ENCODE measurements at places on chromosomes 11 and 22.

- DNase-seq, result no peak
These were observed 30.9 kb downstream of the CHEK2 start for GRCh38 chr22:28710576-28711191.

DNA sequence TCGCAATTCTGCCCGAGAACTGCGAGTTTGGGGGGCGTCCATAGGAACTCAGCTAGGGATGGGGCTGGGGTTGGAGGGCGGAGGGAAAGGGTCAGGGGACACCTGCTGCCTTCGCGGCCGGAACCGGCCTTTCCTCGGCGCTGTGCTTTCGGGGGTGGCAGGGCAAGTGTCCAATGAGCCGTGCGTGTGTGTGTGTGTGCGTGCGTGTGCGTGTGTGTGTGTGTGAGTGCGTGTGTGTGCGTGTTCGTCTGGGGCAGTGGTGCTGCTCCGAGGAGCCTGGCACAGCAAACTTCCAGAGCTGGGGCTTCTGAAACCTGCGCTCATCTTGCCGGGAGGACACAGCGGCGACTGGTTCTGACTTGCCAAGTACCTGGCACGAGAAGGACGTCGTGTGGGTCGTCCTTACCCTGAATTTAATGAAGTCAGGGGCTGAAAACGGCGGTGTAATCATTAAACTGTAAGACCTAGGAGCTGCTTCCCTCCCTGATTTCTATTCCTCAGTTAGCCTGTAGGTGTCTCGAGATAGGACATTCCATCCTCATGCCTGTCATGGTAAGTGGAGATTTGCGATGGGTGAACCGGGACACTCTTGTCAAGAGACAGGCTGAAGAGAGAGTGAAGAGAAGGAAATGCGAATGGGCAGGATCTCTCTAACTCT, 27.0 kb upstream of the AMOTL1 start:
- peak; percentile 50 for DNase-seq

- no peak for DNase-seq
These were observed 35.3 kb upstream of the LYVE1 start for GRCh38 chr11:10603721-10604297.

DNA sequence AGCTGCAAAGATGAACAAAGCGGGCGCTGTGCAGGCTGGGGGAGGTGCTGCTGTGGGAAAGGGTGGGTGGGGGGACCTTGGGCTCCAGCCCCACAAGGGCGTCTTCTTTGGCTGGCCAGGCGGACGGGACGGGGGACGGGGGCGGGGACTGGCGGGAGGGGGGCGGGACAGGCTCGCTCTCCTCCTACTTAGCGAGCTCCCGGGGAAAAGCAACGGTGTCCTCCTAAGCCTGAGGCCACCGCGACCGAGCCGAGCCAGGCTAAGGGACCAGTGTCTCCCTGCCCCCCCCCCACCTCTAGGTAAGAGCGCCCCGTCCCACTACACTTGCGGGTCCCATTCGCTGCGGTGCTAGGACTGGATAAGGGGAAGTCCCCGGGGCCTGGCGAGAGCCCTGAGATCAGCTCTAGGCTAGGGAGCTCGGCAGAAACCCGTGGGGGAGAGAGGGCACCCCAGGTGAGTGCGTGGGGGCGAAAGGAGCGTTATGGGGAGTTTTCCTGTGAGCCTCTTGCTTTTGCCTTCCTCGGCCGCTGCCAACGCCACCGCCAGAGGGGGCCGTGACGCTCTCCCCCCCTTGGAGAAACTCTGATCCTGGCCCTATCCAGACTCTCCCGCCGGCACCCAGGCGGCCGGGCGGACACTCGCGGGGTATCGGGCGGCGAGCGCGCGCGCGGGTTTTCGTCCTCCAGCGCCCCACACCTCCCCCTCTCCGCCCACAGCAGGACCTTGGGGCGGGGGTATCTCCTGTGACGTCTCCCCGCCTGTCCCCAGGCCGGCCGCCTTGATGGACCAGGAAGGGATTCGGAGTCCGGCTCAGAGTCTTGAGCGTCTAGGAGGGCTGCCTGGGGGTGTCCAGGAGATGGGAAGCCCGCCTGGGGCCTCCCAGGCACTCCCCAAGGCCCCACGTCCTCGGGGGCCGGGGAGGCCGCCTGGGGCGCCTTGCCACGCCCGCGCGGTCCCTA, at the start of gene PHLDB1:
Gene PHLDB1 (plus strand): TSS at position 215 of the 959 bp plus-strand sequence. CDS start 6,222 bp downstream, outside the sequence.
- no peak for DNase-seq

DNA sequence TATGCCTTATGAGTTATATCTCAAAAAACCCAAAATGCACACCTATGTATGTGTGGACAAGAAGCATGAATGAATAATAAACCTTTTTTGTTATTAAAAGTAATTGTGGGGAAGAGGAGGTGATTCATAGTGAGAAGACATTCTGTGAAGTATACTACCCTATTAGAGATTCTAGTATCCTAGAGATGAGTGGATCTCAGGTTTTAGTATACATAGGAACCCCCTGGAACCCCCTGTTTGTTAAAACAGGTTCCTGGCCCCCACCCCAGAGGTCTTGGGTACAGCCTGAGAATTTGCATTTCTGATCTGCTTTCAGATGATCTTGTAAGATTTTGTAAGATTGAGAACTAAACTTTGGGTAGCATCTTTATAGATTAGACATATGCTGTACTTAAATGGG, 17.5 kb downstream of the NUCB2 start:
- DNase-seq, result no peak

GRCh38 chr11:73980001-73980961, 2.4 kb downstream of the UCP2 start:
- DNase-seq, result no peak

DNA sequence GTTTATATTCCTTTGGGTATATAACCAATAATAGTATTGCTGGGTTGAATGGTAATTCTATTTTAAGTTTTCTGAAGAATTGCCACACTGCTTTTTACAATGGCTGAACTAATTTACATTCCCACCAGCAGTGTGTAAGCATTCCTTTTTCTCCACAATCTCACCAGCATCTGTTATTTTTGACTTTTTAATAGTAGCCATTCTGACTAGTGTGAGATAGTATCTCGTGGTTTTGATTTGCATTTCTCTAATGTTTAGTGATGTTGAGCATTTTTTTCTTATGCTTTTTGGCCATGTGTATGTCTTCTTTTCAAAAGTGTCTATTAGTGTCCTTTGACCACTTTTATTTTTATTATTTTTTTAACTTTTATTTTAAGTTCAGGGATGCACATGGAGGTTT, 275.3 kb downstream of the METTL15 start:
- DNase-seq, result no peak

Data from left renal pelvis (tissue), 4 donors.